ENCODE measurements at places on chromosomes 4 and X. TPM values are rescaled to one million over a fixed set of nuclear protein-coding genes. Genes with fewer than 3 reads are reported as not detected.

Gene PCDH7
- 3.8 TPM for total RNA-seq

Gene GTPBP6
- 34.2 TPM for total RNA-seq

GRCh38 chrX:129585167-129585566, 45.1 kb downstream of the OCRL start:
- peak; percentile 69 for DNase-seq

DNA sequence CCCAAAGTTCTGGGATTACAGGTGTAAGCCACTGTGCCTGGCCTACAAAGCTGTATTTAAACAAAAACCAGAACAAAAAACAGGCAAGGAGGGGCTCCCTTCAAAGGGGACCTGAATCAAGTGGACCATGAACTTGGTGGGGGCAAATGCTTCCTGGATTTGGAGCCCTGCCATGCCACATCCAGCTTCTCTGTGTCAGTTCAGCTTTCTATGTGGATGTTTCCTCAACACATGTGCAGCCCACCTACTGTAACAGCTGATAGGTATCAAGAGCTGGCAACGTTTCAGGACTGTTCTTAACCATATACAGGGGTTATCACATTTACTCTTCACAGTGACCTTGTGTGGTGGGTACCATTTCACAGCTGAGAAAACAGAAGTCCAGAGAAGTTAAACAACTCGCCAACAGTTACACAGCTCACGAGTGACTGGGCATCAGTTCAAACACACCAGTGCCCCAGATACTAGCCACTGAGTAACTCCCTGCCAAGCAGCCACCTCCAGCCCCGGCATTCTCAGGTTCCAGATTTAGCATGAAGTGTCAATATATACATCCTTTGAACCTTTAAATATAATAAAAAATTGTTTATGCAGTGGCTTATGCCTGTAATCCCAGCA, 7.5 kb downstream of the GPR143 start:
- no peak for DNase-seq

DNA sequence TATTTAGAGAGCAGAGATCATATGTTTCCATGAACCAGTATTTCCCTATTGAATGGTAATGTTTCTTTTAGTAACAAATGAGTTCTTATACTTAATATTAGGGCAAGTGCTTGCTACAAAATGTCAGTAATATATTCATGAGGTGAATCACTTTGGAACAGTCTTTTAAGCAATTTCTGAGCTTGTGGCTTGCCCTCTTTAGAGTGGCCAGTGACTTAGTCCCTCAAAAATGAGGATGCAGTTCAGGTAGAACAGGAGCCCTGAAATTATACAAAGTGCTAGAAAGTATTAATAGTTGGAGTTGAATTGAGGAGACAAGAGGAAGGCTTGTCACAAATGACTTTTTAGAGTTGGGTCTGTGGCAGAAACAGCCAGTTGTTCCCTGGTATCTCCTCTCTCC, 53.4 kb upstream of the PITX2 start:
- DNase-seq, result no peak

GRCh38 chr4:153731239-153731638, 28.6 kb downstream of the RNF175 start:
- peak; percentile 75 for DNase-seq

DNA sequence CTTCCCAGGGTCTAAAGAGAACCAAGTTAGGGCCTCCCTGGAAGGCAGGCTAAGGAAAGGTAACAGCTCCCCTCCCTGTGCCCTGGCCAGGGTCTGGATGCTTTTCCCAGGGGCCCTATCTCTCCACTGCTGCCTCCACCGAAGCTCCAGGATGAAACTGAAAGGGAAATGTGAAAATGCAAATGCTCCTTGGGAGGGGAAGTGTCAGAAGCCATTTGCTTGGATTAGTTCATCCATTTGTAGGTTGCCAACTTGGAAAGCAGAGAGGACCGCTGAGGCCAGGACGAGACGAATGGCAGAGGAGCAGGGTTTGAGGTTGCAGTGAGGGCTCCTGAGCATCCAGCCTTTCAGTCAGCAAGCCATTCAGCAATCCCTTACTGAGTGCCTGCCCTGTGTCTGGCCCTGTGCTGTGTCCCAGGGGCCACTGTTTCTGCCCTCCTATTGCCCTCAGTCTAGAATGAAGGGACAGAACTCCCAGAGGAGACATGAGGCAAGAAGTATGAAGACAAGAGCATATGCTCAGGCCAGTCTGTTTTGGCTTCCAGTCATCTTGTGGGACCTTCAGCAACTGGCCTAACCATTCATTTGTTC, 45.9 kb upstream of the PGRMC1 start:
- DNase-seq, result no peak

- no peak for DNase-seq
These were observed 272.3 kb upstream of the DIPK2B start for GRCh38 chrX:45472968-45473367.

- DNase-seq, result peak; percentile 75
These were observed 552.4 kb upstream of the MAGEB2 start for GRCh38 chrX:29662759-29663503.
